Right lung (tissue), 10 donors: ENCODE measurements at places on chromosomes 11 and 22.
A peak's percentile ranks its signal among the peaks of the same experiment; 100 is the strongest.

GRCh38 chr11:131666006-131666405, 295.6 kb downstream of the NTM start:
- DNase-seq, result no peak

- no peak for DNase-seq
Measured at GRCh38 chr22:42080287-42080686, 787 bp downstream of the SMDT1 start.

GRCh38 chr11:119258983-119259382, 52.8 kb downstream of the CBL start:
- no peak for DNase-seq

DNA sequence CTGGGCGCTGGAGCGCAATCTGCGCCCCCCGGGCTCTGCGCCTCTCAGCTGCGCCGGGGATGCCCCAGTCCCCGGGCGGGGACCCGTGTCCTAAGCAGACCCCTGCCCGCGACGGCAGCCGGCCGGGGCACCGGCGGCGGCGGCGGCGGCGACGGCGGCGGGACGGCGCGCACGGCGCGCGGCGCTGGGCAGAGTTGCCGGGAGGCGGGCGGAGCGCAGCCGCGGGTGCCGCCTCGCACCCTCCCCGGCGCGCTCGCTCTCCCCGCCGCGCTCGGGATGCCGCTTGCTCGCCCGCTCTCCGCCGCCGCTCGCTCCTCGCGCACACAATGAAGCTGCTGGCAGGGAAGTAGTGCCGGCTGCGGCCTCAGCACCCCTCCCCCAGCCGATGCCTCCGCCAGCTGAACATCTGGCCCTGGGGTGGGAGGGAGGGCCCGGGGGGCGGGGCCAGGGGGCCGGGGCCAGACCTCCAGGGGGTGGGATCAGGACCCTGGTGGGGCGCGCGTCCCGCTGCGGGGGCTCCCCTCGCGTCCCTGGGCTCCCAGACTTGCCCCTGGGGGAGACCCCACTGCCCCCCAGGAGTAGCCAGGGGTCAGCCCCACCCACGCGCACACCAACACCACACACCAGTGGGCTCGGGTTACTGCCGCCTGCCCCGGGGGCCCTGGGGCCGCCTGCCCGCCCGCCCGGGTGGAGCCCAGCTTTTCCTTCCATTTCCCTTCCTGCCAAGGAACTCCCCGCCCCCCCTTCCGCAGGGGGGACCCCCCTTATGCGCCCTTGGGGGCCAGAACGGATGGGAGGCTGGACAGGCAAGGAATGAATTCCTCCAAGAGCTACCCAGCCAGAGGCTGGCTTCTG, at the start of gene RCOR2:
Gene RCOR2 (minus strand): TSS at position 328 of the 855 bp plus-strand sequence. CDS start 708 bp downstream, outside the sequence.
- DNase-seq, result peak; percentile 79

- no peak for DNase-seq
Measured at GRCh38 chr11:81207421-81208054, 1526.1 kb downstream of the FAM181B start.

- no peak for DNase-seq
Measured at GRCh38 chr11:95923439-95923727, 524 bp downstream of the MTMR2 start.

- DNase-seq, result peak; percentile 77
Measured at GRCh38 chr11:67277231-67277961, 11.1 kb downstream of the GRK2 start.

GRCh38 chr11:115060840-115061239, 382.5 kb downstream of the NXPE2 start:
- DNase-seq, result no peak

DNA sequence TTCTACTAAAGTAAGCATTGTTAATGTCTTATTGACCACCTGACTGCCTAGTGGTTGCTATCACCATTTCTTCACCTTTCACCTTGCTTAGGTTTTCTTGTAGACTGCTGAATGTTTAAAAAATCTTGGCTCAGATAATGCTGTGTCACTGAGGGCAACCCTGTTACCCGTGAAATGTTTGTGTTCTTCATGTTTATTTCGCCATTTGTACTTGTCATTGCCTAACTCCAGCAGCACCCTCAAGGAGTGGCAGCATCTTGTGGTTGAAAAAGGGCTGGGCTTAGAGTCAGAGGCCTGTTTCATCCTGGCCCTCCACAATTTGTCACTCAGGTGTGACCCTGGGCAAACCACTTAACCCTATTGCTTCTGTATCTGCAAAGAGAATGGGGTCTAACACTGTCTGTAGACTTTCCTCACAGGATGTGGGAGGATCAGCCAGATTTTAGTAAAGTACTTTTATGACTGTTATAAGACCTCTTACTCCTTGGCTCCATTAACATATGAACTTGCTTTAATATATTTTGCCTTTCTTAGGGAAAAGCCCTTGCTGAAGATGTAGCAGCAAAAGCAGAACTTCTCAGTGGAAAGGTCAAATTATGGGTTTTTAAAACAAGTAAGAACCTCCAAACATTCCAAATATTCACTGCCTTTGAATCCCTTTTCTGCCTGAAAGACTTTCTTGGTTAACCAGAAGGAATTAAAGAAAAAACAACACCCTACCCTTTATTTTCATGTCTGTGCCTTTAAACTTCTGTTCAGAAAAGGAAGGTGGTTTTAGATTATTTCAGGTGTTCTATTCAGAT, 154.5 kb upstream of the C11orf87 start:
- DNase-seq, result no peak

DNA sequence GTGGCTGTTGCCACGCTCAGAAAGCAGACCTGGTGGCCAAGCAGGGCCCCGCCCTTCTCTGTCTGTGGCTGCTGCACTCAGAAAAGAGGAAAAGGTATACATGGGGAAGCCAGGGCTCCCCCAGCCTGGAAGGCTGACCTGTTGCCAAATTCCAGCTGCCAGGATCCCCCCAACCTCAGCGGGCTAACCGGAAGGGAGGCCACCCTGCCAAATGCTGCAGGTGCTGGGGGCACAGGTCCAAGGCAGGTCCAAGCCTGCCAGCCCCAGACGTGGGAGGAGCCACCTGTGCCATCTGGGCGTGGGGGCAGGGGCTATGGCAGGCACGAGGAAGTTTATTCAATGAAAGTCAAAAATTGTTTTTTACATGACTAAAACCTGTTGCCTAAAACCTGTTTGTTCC, 2.6 kb downstream of the NPTXR start:
- DNase-seq, result no peak

DNA sequence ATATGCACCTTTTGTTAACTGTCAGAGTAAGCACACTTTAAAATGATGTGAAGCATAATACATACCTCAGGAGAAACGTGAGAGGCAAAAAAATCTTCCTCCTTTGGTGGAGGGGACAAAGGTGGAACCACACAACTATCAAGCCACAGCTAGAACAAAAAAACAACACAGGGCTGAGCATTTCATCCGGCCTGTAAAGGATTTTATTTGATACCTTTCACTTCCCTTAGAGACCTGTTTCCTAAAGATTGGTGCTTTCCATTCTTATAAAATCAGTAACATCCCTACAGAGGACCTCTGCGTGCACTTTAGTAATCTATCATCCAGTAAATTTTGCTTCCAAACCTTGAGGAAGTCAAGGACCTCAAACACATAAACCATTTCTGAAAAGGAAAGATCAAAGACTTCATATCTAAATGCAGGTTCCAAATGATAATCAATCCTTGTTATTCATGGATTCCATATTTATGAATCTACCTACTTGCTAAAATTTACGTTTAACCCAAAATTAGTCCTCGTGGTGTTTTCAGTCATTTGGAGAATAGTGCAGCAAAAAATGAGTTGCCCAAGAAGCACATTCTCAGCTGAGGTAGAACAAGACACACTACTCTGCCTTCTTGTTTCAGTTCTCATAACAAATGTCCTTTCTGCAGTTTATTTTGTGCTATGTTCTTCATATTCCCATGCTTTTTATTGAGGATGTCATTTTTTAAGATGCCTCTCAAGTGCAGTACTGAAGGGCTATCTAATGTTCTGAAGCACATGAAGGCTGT, 22.7 kb downstream of the ARFGAP3 start:
- no peak for DNase-seq
